Fibroblast of skin of abdomen (primary cell): ENCODE measurements at places on chromosomes 13 and 19.
A peak's percentile ranks its signal among the peaks of the same experiment; 100 is the strongest.

- no peak for DNase-seq
Measured at GRCh38 chr13:76724421-76724820, 161.8 kb downstream of the KCTD12 start.

DNA sequence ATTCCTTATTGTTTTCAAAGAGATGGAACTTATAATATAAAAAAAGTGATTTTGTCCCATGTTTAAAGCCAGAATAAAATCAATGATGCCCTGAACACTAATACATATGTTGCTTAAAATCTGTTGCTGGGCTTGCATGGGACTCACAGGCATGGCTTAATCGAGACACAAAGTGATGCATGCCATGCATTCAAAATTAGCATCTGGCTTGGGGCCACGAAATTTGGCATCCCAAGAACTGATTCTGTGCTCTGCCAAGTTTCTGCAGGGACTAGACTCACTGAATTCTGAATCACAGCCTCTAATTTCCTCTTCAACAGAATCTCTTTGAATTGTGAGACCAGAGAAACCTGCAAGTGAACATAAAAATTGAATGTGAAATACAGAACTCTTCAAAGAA lies 109.2 kb downstream of the PCDH17 start:
- DNase-seq: no peak

DNA sequence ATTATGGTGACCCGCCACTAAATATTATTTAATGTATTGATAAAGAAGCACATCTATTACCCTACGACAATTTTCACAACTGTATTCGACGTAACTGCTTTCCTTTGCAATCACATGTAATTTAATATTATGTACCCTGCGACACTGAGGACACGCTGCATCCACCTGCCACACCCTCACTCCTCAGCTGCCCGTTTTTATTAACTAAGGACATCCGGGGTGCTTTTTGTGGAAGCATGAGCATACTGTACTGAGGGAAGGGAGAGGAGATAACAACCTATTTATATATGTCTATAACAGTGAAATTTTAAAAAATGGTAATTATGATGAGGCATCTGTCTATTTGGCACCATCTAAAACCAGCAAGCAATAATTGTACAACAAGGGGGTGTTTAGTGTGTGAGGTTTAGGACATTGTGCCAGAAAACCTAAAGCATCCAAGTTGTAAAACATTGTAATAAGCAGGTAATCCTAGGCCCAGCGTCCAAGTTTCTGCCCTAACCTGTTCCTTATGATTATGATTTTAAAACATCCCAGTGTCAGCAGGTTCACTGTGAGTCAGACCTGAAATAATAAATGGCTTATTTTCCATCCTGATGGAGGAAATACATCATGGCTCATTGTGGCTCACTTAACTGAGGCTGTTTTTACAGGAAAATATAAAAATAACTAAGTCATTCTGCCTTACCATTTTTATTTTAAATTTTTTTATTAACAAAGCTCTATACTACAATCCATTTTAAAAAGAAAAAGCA lies 56.3 kb downstream of the FOXO1 start:
- no peak for DNase-seq

GRCh38 chr19:21264891-21265290 lies 64.3 kb downstream of the ZNF708 start:
- no peak for DNase-seq

GRCh38 chr13:40580566-40581276 lies 85.7 kb downstream of the FOXO1 start:
- no peak for DNase-seq

DNA sequence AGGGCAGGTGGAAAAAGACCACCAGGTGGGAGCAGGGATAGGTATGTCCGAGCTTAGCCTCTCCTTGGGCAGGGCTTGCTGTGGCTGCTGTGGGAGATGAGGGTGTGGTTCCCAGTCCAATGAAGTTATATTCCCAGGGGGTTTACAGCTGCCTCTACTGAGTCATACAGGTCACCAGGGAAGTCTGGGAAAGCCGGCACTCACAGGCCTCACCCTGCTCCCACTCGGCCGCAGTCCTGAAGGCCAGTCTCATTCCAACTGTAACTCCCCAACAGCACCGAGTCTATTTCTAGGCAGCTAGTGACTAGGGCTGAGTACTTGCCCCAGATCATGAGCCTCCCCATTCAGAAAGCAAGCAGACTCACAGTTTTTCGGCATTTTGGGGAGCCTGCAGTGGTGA lies 77.1 kb downstream of the FNDC3A start:
- no peak for DNase-seq

- no peak for DNase-seq
Measured at GRCh38 chr13:52737451-52737850, 2.2 kb downstream of the CNMD start.

- DNase-seq: no peak
Measured at GRCh38 chr13:105087945-105088344, 1447.5 kb downstream of the EFNB2 start.

DNA sequence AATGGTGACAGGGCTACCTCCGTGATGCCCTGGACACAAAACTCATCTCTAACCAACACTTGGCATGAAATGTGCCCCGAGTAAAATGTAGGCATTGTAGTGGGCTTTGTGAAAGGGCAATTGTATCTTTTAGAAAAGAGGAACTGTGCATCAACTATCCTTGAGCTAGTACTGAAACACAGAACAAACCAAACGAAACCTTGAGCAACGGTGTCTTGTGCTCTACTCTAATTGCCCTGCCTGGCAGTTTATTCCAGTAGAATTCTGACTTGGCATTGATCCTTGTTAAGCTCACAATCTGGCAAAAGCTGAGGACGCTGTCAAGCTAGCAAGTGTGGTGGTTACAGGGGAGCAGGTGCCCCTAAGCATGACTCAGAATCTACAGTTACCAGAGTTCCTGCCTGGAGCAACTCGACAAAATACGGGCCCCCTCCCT lies 707.1 kb upstream of the SPRY2 start:
- DNase-seq: no peak

DNA sequence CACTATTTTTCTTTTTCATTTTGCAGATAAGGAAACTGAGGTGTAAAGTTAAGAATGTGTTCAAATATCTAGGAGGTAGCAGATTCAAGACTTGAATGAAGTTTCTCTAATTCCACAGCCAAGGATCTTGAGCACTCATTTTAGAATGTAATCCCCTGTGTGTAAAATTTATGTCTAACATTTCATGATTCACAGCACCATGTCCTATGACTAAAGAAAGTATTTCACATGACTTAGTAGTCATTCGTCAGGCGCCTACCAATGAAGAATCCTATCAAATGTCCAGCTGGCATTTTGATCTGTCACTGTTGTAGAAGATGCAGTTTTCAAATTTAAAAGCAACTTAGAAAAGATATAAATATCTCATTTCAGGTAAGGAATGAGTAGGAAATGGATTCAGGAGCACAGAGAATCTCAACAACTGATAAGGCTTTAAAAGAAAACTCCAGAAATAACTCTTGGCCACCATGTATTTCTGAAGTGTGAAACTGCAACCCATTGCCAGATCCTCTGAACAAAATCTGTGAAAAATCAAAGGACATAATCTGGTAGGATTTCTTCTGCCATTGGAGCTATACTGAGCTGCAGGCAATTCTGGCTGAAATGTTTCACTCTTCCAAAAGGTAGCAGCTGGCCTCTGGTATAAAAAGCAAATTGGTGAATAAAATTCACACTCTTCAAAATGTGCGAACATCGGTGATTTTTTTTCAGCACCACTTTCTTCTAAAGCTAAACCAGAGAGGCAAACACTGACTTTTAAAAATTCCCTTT lies 92.2 kb downstream of the DCLK1 start:
- peak; percentile 52 for DNase-seq
